NCI-H1105 (cell line): ENCODE measurements at places on chromosomes 2 and 18.

- DNase-seq, result no peak
Observed at GRCh38 chr2:195498839-195499490, 158.1 kb upstream of the SLC39A10 start.

GRCh38 chr18:52499016-52499415 lies 159.0 kb downstream of the DCC start:
- DNase-seq, result no peak

DNA sequence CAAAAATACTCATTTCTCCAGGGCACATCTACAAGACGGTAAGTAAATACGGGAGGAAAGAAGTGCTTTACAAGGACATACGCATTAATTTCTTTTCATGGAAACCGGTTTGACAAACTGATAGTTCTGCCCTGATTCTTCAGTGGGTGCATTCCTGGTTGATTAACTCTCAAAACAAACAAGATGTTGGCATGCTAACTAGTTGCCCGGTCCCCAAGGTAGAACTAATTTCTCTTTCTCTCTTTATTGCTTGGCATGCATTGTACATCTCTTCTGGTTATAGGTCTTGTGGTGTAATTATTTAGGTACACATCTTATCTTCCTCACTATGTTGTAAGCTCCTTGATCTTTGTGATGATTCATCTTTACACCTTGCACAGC lies 46.9 kb upstream of the SPATS2L start:
- peak; percentile 30 for DNase-seq

GRCh38 chr2:126751477-126751876 lies 95.5 kb downstream of the GYPC start:
- no peak for DNase-seq

GRCh38 chr18:58172031-58172430 lies 128.0 kb downstream of the NEDD4L start:
- DNase-seq, result no peak

DNA sequence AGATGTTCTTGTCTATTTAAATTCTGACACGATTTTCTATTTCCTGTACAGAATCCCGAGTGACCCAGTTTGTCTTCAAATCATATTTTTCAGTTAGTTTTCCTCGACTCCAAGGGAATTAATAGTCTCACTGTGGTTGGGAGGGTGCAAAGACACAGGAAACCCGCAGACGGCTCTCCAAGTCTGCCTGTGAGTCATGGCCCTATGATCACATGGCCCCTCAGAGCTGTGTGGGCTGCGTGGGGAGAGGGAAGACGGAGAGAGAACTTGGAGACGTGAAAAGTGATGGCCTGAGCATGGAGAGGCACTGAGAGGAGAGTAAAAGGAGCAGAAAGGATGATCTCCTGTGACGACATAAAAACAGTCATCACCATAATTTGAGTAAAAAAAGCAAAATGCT lies 989.9 kb downstream of the DCDC2C start:
- DNase-seq, result no peak

DNA sequence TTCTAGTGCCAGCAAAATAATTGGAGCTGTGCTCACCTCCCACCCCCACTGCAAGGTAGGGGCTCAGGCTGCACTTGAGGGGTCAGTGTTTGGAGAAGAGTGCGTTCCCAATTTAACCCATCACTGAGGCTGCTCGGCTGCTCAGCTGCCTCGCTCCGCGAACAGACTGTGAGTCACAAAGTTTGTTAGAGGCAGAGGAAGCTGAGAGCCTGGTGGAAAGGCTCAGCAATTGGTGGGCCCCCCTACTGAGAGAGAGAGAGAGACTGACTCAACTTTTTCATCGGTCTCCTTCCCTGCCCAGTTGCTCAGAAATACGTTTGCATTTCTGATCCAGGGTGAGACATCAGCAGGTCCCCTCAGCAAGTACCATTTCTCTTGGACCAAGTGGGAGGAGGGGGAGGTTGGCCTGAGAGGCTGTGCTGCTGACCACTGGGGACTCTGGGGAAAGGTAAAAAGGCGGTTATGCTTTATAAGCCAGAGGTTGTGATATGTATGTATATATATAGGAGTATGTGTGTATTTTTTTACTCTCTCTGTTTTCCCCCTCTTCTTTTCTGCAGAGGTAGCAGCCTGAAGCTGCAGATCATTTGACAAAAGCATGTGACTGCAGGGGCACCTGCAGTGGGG lies 1.5 kb downstream of the EFR3B start:
- DNase-seq, result no peak

- DNase-seq, result no peak
Observed at GRCh38 chr18:61612517-61612916, 279.3 kb downstream of the CDH20 start.

GRCh38 chr18:30245766-30246455 lies 796.6 kb downstream of the DSC3 start:
- peak; percentile 70 for DNase-seq

- no peak for DNase-seq
Observed at GRCh38 chr18:79509536-79509930, 113.8 kb downstream of the NFATC1 start.

DNA sequence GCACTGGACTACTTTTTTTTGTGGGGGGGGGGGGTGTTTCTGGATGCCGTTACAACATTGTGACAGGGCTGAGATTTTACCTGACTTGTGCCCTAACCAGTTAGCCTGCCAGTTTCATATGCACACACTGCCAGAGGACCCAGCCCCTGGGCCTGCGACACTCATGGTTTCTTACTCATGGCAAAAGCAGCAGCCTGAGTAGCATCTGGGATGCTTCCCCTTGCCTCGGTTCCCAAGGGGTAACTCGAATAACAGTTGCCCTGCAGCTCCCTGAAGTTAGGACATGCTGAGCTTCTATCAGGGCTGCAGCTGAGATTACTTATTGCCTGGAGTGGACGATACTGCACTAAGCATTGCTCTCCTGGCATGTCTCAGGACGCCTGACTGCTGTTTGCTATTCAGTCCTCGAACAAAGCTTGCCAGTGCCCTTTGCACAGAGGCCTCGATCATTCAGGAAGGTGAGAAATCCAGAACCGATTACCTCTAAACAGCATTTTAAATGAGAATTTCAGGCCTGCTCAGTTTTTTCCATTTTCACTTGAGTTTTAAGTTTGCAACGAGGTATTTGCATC lies 47.9 kb downstream of the TRPM8 start:
- no peak for DNase-seq

DNA sequence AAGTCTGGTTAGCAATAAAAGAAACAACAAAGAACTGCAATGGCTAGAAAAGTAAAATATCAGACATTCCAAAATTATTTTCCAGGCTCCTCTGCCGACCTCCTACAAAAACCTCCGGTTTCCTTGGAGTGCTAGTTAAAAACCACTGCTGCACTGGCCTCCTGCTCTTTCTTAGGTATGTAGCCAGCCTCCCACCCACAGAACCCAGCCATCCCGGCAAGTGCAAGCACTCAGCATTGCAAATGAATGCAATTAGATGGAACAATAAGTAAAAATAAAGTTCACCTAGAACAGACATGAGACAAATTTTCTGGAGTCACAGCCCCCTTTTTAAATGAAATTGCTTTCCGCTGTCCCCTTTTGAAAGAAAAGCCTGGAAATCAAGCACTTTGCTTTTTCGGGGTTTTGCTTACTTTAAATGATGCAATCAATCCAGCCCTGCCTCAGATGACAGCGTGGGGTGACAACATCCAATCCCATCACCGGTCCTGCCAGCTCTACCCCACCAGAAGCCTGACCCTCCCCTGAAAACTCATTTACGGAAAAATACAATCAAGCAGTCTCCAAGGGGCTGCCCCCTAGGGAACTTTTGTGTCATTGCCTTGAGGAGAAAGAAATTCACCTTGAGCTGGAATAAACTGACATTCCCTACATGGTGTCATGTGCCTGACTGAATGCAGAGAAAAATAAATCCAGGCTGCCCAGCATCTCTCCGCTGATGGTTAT lies 199.8 kb downstream of the EPHA4 start:
- DNase-seq, result no peak

- no peak for DNase-seq
Observed at GRCh38 chr2:75605770-75606529, 40.6 kb upstream of the MRPL19 start.

GRCh38 chr18:24502667-24503523 lies 42.5 kb downstream of the HRH4 start:
- DNase-seq, result no peak

DNA sequence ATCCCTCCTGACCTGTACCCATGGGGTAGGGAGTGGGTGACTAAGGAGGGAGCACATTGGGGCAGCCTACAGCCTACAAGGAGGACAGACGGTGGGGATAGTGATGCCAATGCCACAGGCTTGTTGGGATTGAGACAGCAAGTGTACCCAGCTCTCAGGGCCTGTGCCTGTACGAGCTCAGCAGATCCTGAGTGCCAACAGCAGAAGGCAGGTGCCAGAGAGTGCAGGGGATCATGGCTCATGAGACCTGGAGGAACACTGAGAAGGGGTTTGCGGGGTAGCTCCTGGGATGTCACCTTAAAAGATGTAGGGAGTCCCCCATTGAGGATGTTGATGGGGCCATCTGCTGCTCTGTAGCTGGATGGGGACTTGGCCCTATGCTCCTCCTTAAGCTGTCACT lies 10.3 kb upstream of the SNED1 start:
- no peak for DNase-seq
